ENCODE measurements at places on chromosomes 6 and 20.

DNA sequence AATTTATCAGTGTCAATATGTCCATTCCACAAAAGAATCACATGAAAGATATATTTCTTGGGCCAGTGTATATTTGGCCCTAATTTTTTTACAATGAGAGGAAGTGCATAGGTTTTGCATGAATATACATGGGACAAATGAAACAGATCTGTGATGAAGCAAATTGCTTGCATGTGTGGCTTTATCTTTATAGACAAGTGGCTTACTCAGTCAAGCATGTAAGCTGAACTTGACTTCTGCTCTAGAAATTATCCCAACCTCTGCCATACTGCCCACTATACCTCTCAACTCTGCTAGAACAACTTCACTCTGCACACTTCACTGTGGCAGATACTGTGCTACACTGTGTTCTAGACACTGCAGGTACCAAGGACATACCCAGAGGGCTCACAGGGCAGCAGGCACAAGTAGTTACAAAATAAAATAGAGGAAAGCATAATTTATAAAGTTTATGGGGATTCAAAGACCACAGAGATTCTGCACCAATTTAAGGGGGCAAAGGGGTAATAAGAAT is 349.2 kb upstream of the HSF2 start:
- DNase-seq, result no peak

DNA sequence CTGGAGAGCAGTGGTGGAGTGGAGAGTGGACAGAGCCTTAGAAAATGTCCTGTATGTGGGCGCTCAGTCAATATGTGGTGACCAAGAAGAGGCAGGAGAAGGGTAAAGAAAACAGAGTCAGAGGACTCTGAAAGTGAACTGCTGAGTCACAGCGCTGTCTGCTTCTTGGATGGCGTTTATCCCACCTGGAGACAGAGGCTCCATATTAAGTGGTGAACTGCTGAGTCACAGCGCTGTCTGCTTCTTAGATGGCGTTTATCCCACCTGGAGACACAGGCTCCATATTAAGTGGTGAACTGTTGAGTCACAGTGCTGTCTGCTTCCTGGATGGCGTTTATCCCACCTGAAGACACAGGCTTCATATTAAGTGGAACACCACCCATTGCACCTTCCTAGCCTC is 119.3 kb upstream of the RALGAPA2 start:
- no peak for DNase-seq

DNA sequence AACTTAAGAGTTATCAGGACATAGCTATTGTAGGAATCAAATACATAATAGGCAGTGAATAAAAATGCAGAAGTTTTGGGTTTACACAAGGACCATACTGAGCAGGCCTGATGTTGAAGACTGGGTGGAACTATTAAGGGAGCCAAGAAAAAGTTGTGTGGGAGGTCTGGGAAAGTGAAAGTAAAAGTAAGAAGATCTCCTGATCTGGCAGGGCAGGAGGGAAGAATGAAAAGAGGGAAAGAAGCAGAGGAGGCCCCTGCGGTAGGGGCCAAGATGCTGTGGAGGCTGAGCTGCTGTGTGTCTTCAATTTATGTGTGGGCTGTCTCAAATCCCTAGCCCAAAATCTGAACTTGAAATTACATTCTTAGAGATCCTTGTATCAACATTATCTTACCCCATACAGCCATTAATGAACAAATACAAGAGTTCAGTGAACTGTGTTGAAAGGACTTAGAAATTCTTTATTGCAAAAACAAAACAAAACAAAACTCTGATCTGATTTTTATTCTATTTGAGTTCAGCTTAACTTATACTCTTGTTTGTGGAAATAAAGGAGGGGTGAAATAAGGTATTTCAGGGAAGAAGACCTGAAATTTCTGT is 1183.8 kb downstream of the HACE1 start:
- DNase-seq, result no peak

GRCh38 chr6:50187351-50187921 is 137.7 kb upstream of the DEFB112 start:
- no peak for DNase-seq

DNA sequence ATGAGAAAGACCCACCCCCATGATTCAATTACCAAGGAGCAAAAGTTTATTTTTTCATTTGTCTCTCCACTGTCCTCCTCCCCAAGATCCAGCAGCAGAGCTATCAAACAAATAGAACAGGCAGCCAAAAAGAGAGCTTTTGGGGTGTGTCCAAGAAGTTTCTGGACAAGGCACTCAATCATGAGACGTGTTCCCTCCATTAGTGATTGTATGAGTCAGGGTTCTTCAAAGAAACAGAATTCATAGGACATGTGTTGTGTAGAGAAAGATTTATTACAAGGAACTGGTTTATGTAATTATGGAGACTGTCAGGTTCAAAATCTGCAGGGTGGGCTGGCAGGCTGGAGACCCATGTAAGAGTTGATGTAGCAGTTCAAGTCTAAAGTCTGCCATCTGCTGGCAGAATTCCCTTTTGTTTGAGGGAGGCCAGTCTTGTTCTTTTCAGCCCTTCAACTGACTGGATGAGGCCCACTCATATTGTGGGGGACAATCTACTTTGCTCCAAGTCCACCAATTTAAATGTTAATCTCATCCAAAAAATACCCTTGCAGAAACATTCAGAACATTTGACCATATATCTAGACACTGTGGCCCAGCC is 248.1 kb upstream of the OPRM1 start:
- no peak for DNase-seq

DNA sequence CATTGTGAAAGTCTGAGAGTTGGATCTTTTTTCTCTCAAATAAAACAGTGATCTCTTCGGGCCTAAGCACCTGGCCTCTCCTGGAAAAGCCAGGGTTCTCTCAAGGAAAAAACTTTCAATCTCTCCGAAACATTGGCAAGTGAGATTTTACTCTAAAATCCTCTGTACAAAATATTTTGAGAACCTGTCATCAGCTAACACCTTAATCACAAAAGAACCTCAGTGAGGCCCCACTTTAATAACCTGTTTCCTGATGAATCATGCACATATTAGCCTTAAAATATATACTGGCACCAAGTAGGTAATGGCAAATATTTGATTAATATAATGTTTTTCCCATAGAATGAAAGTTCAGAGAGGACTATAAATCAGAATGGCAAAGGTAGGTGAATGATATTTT is 177.9 kb downstream of the FRK start:
- no peak for DNase-seq

- DNase-seq, result no peak
These were observed 96.3 kb upstream of the GCM1 start for GRCh38 chr6:53244958-53245357.

- DNase-seq, result no peak
These were observed 44.8 kb upstream of the EMILIN3 start for GRCh38 chr20:41411391-41411847.

DNA sequence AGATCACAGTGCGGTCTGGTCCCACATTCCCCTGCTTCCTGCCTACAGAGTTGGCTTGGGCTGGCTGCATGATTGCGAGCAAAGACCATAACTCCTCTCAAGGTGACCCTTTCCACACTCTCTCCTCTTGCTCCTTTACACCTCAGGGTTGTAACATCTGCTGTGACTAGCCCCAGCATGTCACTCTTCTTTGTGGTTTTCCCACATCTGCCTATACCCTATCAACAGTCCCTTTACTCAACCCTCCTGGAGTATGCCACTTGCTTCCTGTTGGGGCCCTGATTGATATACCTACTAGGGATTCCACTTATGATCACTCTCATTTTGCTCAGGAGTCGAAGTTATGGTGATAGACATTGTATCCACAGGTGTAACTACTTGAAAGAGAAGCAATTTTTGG is 58.9 kb upstream of the SGK1 start:
- no peak for DNase-seq

- no peak for DNase-seq
These were observed 153.0 kb downstream of the BCAS1 start for GRCh38 chr20:53917145-53918019.

GRCh38 chr6:155452576-155452975 is 3.1 kb downstream of the NOX3 start:
- DNase-seq, result no peak

GRCh38 chr6:166579237-166579850 is 7.1 kb downstream of the RAMACL start:
- no peak for DNase-seq

DNA sequence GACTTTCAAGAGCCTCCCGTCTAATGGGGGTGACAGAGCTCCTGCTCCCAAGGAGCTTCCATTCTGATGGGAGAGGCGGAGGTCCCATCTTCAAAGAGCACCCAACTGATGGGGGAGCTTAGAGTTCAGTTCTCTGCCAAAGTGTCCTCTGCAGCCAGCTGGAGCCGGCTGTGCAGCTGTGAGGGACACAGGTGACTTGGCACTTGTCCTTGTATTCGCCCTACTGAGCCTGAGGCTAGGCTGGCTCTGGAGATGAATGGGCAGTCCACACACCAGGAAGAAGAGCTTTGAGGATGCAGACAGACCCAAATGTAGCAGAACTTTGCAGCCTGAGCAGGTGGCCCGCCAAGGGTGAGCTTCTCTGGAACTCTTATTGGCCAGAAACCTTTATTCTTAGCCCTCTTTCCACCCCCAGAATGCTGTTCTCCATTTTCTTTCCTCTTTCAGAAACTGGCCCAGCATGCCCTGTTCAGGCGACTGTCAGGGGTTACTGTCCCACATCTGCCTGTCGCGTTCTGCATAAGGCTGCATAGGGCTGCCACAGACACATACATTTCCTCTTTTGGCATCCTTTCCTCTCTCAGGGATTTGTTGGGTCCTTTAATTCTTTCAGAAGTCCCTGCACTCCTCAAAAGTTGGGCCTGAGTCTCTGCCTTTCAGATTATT is 108.7 kb upstream of the LRFN2 start:
- no peak for DNase-seq

DNA sequence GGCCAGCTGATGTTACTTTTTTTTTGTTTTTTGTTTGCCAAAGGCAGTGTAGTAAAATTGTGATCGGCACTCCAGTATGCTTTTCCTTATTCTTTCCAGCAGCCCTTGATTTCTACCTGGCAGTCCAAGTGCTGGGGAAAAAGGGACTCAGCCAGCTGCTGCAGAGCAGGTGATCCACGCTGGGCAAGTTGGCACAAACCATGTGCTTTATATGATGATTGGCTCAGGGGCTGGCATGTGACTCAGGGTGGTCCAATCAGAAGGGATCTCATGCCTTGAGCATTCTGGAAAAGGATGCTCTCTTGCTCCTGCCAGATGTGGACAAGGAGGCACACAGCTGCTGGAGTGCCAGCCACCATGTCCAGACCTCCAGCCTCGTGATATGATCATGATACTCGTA is 54.5 kb downstream of the SULF2 start:
- no peak for DNase-seq

DNA sequence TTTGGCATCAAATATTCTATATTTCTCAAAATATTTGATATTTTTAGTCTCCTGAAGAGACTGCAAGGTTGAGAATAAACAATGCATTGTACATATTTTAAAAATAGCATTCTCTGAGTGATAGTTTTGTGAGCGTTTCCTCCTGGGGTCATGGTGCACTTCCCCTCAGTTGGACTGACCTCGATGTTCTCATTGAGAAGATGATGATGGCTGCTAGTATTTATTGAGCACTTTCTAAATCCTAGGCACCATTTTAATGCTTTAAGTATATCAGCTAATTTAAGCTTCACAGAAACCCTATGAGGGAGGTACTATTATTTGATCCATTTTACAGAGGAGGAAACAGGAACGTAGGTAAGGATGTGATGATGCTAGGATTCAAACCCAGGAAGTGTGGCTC is 18.2 kb downstream of the DSE start:
- DNase-seq, result no peak

- DNase-seq, result no peak
These were observed 26.7 kb downstream of the LATS1 start for GRCh38 chr6:149691201-149691600.

DNA sequence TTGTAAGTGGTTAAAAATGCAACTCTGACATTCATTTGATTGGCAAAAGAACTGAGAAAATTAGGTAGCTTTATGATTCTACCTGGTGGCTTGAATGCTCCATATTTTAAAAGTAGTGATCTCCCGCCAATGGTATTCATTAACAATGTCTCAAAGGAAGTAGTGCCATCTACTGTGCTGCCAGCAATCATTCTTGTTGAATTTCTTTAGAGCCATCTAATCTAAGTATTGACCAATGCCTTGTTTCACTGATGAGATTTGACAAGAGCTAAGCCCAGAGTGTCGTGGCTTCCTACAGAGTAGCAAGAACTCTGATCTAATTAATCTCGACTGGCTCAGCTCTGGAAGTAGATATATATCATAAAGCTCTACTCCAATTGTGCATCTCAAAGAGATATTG is 696.7 kb downstream of the C6orf118 start:
- DNase-seq, result no peak

- no peak for DNase-seq
These were observed 66.8 kb upstream of the RSPO3 start for GRCh38 chr6:127051571-127052260.

Measured in stimulated activated CD8-positive, alpha-beta memory T cell treated with anti-CD3 and anti-CD28 coated beads, Interleukin-15, amount 100 ng/mL, for 48 hours (primary cell).